GM12892 (cell line): ENCODE measurements at places on chromosomes 3 and 15.

DNA sequence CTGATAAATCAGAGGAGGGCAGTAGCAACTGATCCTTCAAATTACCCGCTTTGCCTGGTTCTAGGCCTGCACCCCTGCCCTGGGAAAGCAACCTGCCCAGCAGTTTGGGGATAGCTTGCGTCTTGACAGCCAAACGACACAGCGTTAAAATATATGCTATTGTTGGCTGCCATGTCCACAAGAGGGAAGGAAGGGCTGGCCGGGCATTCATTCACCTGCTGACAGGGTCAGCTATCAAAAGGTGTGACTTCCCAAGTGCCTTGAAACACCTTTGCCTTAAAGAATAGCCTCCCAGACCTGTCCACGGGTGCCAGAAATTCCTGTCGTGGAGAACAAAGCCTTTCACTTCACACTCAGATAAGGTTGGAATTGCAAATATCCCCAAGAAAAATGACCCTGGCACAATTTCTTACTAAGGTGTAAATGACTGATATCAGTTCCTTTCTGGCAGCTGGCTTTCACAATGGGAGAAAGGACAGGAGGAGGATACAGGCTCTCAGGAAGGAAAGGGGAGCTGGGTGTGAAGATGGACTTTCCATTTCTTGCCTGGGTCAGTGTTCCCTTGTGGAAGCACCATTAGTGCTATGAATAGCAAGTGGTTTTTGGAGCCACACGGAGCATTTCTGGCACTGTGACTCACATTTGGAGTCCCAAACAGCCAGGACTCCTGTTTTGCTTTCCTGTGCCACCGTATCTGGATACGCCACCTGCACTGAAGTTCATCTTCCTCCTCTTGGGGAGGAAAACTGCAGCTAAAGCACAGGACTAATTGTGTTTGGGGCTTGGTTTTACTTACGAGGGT lies 19.2 kb downstream of the ALDH1A3 start:
- DNase-seq: no peak

DNA sequence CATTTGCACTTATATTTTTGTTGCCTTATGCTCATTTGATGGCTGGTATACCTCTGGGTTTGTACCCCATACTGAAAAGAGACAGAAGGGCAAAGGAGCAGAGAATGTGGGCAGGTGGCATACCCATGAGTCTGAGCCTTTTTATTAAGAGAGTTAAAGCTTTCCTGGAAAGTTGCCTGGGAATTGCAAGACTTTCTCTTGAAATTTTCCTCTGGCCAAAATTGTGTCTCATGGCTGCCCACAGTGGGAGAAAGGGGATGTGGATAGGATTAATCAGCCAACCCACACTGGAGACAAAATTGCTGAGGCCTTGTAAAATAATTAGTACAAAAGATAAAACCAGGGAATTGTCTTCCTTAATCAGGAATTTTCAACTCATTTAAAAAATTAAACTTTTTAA lies 8.2 kb upstream of the NMD3 start:
- no peak for DNase-seq

DNA sequence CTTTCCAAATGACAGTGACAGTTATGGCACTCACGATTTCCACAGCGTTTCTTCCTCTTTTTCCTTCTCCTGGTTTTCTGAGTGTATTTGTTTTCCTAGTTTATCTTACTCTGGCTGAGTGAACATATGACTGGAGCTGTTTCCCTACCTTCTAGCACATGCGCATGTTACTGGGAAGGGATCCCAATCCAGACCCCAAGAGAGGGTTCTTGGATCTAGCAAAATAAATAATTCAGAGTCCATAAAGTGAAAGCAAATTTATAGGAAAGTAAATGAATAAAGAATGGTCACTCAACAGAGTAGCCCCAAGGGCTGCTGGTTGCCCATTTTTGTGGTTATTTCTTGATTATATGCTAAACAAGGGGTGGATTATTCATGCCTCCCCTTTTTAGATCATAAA lies 23.8 kb downstream of the METTL6 start:
- no peak for DNase-seq

DNA sequence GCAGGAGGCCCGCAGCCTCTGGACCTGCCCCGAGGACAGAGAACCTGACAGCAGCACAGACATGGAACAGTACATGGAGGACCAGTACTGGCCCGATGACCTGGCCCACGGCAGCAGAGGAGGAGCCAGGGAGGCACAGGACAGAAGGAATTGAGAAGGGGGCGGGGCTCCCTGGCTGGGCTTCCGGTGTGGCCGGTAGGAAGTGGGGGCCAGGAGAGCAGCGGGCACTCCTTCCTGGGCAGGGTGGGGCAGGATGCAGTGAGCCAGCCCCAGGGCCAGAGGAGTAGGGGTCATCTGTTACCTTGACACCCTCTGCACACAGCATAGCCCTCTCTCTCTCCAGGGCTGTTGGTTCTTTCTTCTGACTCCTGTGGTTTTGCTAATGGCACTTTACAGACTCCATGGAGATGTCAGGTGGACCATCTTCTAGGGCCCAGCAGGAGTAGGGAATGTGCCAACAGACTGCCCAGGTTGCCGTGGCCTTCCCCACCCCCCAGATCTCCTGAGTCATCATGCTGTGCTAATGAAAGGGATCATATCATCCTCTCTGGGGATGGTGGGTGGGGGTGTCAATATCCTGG lies 8.6 kb upstream of the ISG20 start:
- no peak for DNase-seq

GRCh38 chr3:40725031-40725430 lies 200.3 kb downstream of the ZNF621 start:
- no peak for DNase-seq

DNA sequence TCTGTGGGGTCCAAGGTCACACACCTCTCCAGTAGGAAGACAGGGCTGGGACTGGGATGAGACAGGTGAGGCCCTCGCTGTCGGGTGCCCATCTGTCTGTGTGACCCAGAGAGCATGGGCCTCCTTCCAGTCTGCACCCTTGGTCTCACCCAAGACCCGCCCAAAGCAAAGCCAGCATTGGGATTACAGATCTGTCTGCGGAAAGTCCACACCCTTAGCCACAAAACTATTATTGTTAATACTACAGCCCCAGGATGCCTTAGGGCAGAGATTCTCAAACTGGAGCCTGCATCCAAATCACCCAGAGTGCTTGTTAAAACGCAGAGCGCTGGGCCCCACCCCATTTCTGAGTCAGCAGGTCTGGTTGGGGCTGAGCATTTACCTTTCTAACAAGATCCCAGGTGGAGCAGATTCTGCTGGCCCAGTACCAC lies 58.5 kb upstream of the ZNF148 start:
- no peak for DNase-seq
